ENCODE measurements at places on chromosomes 3 and 15.

DNA sequence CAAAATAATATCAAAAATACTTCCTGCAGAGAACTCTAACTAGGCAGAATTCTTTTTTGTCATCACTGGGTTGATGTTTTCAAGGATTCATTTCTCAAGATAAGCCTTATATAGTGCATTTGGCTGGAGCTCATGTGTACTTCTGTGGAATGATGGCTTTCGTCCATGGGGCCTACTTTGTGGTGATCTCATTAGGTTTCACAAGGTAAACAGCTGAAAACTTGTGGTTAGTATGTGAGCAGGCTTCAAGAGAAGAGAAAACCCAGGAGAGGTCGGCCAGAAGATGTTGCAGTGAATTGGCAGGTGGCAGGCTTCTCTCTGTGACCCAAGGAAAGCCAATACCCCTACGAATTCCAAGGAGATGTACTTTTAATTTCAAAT, 121.4 kb upstream of the PHLDB2 start:
- no peak for DNase-seq

DNA sequence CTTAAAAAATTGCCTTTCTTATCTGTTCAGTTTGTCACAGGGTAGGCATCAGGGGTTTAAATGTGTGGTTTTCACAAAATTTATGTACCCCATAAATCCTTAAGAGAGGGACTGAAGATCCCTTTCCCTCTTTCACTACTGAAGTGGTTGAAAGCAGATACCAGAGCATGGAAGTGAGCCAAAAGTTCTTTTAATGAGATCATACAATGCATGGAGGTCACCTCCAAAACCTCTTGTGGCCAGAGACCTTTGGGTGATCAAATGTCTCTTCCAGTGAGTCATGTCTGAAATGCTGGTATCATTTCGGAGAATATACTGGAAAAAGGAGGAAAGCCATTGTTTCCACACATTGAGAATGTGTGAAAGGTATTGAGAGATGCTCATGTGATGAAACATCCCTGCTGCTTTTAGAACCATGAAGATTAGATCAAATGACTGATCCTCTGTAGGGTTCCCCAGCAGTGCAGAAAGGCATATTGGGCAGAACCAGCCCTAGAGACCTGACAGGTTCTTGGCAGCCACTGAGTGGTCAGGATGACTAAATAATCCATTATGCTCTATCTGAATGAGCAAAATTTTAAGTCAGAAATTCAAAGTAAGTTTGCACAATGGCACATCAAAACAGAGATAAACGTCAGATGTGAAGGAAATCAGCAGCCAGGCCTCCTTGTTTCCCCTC, 165.8 kb upstream of the SLC2A2 start:
- no peak for DNase-seq

- no peak for DNase-seq
Measured at GRCh38 chr15:64209680-64210334, 47.0 kb upstream of the PPIB start.

DNA sequence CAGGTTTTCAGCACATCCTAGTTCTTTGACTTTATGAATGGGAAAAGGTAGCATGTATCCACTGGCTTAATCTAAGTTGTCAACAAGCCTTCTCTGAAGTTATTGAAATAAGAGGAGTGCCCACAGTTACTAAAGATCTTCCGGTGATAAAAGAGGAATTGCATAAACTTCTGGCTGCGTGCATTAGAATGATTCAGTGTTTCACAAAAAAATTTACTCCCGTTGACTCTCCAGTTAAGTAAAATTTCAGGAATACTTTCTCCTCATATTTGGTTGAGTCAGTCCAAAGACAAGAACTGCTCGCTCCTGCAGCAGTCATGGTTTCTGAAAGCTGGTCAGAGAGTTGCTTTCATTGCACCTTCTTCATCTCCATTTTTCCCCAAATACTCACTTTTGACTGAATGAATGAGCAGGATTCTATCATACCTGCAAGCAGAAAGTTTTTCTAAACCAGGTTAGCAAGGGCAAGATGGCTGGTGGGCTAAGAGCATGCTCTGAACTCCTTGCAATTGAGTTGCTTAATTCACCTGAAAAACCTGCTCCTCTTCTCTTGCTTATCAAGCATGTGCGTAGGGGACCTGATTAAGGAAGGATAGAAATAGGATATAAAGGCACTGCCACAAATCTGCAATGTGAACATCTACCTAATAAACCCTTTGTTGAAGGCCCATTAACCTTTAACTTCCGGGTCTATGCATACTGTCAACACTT, 64.2 kb upstream of the TIMP4 start:
- DNase-seq = no peak

GRCh38 chr3:120285508-120285841, 453 bp upstream of the GPR156 start:
- DNase-seq = no peak

DNA sequence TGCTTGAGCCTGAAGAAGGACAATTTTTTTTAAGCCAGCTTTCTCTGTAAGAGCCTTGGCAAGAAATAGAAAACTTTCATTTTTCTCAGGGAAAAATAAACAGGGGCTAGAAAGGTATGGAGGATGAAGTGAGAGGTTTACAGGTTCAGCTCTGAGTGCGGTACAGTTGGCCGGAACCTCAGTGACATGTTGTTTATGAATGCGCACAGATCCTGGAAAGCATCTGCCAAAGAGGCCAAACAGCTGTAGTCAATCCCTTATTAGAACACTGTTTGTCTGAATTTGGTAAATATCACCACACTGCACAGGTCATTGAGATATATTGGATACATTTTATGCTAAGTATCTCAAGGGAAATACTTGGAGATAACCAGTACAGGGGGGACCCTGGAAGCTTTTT, 561.8 kb upstream of the MDFIC2 start:
- DNase-seq = no peak

- DNase-seq = peak; percentile 88
Measured at GRCh38 chr3:149224736-149225594, 3.3 kb upstream of the CP start.

All from natural killer cell treated with Interleukin-12 subunit alpha and Interleukin-12 subunit beta and Interleukin-15 and Interleukin-18, amount 100 ng/mL, for 72 hours (primary cell).